ENCODE measurements at places on chromosomes 3 and 15. TPM values are rescaled to one million over a fixed set of nuclear protein-coding genes. Genes with fewer than 3 reads are reported as not detected.

Gene BUB1B
- total RNA-seq: 0.33 TPM

- peak; percentile 55 for DNase-seq
These were observed 694 bp downstream of the ABTB1 start for GRCh38 chr3:127673191-127674100.

- DNase-seq: no peak
These were observed 69.2 kb downstream of the GOLGA8B start for GRCh38 chr15:34514251-34514670.

Gene FAIM
- 10.8 TPM for total RNA-seq

Gene TTLL13
- total RNA-seq: 0.15 TPM

Gene TERC
- total RNA-seq: 125 TPM

GRCh38 chr3:73499787-73500186 lies 125.0 kb downstream of the PDZRN3 start:
- DNase-seq: no peak

GRCh38 chr3:133943031-133943535 lies 47.4 kb upstream of the RAB6B start:
- DNase-seq: no peak

GRCh38 chr3:153357436-153357835 lies 195.4 kb downstream of the RAP2B start:
- DNase-seq: no peak
